ENCODE measurements at places on chromosomes 2 and 18.

DNA sequence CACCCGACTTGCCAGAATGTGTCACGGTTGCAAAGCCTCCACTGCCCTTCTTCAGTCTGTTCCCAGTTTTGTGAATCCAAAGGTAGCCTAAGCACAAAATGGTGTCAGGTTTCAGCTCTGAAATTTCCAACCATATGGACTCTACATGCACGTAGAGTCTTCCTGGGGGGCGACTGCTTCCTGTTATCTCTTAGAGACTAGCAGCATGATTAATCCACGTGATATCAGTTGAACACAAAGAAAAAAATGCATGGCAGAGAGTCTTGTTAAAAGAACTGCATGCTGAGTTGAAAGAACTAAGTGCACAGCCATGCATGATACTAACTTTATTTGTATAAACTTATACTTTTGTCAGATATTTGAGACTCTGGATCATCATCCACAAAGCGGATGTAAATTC lies 404.4 kb downstream of the SOCS6 start:
- DNase-seq, result no peak

DNA sequence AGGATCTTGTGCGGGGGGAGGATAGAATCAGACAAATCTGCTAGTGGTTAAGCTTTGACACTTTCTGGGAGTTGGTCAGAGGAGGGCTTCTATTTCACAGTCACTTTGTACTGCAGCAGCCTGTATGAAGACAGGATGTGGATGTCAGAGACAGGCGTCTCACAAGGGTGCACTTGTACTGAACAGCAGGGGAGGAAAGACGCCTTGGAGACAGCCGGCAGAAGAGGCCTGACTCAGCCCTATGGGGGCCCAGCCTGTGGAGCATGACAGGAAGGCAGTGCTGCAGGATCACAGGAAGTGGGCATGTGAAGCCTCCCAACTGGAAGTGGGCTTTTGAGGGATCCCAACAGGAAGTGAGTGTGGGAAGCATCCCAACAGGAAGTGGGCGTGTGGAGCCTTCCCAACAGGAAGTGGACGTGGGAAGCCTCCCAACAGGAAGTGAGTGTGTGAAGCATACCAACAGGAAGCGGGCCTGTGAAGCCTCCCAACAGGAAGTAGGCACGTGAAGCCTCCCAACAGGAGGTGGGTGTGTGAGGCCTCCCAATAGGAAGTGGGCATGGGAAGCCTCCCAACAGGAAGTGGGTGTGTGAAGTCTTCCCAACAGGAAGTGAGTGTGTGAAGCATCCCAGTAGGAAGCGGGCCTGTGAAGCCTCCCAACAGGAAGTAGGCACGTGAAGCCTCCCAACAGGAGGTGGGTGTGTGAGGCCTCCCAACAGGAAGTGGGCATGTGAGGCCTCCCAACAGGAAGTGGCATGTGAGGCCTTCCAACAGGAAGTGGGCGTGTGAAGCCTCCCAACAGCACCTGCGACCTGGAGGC lies 212.3 kb downstream of the SNTG2 start:
- peak; percentile 7 for DNase-seq

DNA sequence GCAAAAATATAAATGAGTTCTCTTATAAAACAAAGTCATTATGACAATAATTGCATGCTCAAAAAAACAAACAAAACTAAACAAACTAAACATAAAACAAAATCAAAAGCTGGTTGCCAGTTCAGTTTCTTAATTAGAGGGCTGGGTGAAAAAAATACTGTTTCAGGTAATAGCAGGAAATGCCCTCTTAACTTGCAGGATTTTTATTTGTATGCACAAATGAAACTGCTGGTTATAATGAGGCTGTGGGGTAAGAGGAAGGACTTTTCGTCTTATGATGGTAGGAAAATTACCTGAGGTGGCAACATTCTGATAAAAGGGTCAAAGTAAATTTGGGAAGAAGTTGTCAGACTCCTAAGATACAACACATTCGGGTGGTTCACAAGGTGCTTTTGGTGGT lies 21.5 kb upstream of the CDKL4 start:
- peak; percentile 34 for DNase-seq

DNA sequence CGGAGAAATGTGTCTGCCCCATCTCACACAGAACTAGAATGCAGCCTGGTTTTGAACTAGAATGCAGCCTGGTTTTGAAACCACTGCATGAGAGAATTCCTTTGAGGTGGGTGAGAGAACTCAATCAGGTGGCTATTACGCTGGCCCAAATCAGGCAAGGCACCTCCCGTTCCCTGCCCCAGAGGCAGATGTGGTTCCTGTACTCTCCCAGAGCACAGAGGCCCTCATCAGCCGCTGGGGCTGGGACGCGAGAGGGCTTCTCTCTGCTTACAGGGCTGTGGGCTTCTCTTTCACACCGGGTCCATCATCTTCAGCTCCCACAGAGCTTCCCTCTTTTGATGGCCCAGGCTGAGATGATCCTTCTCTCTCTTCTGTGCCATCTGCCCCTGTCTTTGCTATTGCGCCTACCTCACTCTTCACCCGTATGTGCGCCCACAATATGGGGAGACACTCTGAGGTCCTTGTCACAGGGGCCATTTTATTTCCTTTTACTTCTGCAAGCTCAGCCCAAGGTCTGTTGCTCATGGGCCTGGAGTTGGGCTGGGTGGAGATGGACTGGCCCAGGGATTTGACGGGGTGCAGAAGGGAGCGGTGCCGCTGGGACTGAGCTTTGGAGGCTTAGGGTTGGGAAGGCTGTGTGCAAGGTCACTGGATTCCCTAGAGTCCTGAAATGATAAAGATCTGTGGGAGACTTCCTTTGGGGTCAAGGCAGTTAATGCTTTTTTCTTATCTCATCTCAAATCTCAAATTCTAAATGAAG lies 84.4 kb upstream of the HS6ST1 start:
- no peak for DNase-seq

GRCh38 chr2:86017901-86018896 lies 87.5 kb downstream of the POLR1A start:
- no peak for DNase-seq

DNA sequence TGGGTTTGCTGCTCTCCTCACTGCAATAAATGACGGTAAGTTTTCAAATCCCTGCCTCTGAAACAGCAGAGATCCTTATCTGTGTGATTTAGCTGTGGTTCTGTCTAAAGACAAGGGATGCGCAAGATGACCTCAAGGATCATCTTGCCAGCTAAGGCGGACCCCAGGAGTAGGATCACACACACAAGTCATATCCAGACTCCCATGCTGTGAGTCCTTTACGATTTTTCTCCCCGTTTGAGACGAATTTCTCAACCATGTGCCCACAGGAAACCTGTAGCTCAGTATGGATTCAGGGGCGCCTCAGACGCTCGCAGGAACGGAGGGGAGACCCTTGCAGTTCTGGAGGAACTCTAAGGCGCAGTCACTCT lies 11.1 kb upstream of the DCTN1 start:
- peak; percentile 14 for DNase-seq

DNA sequence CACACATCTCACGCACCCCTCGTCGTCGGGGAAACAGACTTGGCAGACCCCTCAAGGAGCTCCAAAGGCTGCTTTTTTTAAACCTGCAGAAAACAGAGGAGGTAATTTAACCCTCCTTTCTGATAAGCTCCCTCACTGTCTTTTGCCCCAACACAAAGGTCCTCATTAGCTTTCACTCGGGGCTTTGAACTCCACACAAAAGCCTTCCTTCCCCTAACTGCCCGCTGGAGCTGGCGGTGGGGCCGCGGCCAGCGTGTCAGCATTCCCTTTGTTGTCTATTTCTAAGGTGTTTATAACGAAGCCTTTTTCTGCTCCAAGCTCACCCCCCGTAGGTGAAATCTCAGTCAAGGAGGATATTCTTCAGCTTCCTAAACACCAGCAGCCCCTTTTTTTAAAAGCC lies 43.5 kb upstream of the ID2 start:
- peak; percentile 9 for DNase-seq

GRCh38 chr2:200081236-200081635 lies 125.9 kb downstream of the MAIP1 start:
- DNase-seq, result no peak

GRCh38 chr2:198883604-198884003 lies 574.1 kb downstream of the SATB2 start:
- DNase-seq, result no peak

DNA sequence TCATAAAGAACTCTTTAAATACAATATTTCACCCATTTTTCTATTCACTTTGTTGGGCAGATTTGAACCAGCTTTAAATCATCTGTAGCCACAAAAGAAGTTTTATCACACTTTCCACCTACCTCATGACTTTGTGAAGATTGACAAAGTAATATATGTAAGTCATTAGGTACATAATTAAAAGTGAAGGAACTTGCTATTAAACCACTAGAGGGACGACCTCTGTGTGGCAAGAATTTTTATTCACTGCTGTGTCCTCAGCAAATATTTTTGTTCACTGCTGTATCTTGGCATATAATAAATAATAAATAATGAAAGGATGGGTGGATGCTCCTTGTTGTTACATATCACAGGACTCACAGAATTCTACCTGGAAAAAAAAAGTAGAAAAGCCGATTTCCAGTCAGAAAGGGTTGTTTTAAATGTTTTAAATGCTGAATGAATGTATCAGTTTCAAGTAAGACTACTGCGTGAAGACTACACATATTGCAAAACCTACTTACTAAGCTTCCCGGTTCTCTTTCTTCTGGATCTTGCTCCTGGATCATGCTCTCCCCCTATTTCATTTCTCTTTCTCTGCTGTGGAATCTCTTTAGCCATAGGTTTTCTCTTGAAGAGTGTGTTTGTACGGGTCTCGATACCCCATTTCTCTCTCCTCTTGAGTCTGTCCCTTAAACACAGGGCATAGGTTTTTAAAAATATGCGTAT lies 44.8 kb downstream of the KCMF1 start:
- no peak for DNase-seq

GRCh38 chr2:174617718-174618117 lies 20.1 kb upstream of the WIPF1 start:
- no peak for DNase-seq

DNA sequence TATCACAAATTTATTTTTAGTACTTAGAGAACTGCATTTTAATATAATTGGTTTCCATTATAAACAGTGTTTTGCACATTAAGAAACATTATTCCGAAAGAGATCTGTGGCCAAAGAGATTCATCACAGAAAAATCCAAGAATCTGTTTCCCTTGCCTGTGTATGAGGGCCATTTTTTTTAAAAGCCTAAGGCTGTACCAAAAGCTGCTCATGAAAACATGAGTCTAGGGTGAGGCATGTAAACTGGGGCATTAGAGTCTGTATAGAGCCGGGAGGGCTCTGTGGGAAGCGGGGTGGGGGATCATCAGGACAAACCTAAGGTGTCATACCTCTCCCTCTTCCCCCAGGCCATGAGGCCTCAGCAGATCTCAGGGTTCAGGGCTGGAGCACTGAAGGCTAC lies 223.8 kb downstream of the FBXO15 start:
- DNase-seq, result no peak

DNA sequence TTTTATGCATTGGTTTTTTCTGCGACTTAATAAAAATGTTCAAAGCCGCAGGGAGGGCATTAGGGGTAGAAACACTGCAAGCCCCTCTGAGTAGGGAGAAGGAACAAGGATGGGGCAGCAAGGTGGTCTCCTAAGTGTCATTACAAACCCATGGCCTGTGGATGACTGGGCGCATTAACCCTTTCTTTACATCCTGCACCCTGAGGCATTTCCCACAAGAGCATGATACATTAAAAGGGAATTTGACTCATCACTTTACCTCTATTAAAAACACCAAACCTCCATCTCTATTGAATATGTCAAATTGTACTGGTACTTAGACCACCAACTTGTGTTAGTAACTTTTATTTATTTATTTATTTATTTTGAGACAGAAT lies 112.5 kb downstream of the VIT start:
- DNase-seq, result no peak

DNA sequence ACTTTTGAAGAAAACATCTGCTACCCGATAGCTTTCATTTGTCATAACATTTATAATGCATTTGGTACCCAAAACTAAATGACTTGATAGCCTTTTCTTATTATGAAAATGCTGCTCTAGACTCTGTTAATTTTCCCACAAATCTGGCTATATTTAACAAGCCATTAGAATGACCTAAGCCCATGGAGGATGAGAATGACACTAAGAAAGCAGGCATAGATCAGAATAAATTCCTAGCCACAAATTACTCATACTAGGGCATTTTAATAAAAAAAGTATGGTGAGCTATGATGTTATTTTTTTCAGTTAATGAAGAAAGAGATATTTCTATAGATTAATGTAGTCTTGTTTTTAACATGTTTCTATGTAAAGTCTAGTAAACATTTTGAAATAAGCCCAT lies 1728.3 kb downstream of the SUCLG1 start:
- DNase-seq, result no peak

DNA sequence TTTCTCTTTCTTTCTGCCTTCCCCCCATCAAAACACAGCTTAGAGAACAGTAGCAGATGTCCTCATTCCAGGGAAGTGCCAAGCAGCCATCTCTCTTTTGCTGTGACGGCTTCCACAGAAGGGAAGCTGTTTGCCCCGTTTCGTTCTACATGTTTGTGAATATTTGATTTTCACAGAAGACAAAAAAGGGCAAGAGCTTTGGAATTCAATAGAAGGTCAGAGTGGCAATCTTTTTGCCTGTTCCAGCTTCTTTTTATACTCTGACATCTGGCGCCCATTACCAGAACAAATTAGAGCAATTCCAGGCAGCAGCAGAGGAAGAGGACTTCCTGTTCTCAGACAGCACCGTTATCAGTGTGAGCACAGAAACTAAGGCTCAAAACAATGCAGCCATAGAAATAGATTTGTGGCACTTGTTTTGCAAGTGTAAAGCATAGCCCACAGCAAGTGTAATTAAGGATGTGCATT lies 79.0 kb upstream of the CDH19 start:
- DNase-seq, result no peak

- DNase-seq, result no peak
Observed at GRCh38 chr2:146964494-146964893, 880.3 kb upstream of the ACVR2A start.

DNA sequence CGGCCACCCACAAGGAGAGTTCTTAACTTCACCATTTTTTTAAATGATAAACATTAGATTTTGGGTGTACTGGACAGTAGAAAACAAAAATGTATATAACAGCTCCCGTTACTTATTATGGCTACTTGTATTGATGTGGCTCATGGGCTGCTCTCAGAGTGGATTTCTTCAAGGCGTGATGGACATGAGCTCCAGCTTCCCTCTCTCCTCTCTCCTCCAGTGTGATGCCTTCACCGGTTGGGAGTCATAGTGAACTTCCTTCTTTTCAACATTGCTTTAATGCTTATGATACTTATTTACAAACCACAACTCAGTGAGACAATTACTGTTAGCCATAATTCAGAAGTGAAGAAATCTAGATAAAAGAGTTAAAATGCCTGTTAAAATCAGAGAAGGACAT lies 515.2 kb downstream of the RNF144A start:
- DNase-seq, result no peak
